ENCODE measurements at places on chromosomes 5 and 9. TPM values are rescaled to one million over a fixed set of nuclear protein-coding genes. Genes with fewer than 3 reads are reported as not detected.

- no peak for DNase-seq
Measured at GRCh38 chr5:88489364-88489763, 220.7 kb upstream of the TMEM161B start.

DNA sequence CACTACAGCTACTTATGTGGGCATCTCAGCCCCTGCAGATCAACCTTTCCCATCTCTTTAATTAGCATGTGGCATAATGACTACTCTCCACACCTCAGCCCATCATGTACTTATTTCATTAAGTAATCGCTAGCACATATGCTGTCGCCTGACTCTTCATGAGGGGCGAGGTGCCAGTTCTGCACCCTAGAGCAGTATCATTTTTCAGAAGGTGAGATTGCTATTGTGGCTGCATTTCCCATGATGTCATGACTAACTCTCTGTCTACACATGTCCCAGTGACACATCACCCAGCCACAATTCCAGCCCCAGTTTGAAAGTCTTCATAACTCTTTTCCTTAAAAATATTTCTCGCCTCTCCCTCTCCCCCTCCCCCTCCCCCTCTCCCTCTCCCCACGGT, 7.6 kb upstream of the F2RL1 start:
- DNase-seq = no peak

DNA sequence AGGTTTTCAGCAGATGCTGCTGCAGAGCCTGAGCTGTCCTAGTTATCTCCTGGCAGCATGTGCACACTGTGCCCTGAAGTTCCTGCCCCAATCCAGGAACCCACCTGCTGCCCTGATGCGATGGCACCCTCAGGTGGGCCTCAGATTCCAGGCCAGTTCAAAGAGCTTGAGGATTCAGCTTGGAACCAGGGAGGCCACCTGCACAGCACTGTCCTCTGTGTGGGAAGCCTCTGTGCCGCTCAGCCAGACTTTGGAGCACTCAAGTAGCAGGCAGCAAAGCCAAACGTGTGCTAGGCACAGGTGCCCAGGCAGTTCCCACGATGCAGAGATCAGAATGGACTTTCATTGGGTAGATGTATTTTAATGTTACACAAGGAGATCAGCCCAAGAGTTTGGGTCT, 132.8 kb upstream of the RAPGEF1 start:
- DNase-seq = no peak

The UGCG gene
- 699 TPM for total RNA-seq

GRCh38 chr5:81081461-81081835, 121.3 kb downstream of the RASGRF2 start:
- no peak for DNase-seq

DNA sequence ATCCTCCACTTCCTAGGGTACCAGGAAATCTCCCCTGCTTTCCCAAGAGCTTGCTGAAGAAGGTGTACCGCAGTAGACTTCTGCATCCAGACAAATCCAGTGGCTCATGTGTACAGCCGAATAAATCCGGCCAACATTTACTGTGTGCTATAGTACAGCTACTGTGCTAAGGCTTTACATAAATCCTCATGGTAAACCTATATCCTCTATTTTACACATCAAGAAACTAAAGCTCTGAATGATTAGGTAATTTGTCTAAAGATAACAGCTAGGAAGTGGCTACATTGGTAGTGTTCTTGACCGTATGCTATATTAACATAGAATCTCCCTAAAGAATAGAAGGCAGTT, 511 bp upstream of the WDR41 start:
- no peak for DNase-seq

GRCh38 chr5:159187719-159188118, 21.6 kb downstream of the RNF145 start:
- no peak for DNase-seq

DNA sequence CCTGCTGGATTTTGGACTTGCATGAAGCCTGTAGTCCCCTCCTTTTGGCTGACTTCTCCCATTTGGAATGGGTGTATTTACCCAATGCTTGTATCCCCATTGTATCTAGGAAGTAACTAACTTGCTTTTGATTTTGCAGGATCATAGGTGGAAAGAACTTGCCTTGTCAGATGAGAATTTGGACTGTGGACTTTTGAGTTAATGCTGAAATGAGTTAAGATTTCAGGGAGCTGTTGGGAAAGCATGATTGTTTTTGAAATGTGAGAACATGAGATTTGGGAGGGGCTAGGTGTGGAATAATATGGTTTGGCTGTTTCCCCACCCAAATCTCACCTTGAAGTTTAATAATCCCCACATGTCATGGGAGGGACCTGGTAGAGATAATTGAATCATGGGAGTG, 189.6 kb upstream of the CDKN2B start:
- no peak for DNase-seq

DNA sequence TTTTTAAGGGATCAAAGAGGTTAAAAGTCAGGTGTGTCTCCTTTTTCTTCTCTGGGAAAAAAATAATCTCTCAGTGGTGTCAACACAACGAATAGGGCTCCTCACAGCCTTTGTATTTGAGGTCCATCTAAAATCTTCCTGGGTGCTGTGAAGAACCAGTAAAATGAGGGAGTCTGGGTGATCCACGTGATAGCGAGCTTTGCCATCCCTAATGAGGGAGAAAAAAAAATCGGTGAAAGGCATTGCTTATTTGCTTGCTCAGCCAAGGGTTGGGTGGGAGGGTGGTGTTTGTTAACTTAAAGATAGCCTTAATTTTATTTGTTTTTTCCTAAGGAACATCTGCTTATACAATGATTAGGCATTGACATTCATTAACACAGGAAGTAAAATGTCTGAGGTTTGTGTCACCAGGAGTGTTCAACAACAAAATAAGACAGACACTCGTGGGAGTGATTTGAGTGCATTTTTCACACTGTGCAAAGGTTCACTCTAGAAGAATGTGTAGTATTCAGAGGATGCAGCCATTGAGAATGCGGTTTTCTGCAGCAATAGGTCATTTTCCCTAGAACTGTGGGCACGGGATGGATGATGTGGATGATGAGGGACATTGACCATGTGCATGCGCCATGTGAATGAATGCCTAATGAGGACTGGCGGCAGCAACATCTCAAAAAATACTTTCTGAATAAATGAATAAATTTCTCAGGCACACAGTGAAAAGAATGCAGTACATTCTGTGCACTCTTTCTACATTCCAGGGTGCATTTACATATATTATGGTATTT, 369.5 kb downstream of the NTRK2 start:
- DNase-seq = peak; percentile 38

DNA sequence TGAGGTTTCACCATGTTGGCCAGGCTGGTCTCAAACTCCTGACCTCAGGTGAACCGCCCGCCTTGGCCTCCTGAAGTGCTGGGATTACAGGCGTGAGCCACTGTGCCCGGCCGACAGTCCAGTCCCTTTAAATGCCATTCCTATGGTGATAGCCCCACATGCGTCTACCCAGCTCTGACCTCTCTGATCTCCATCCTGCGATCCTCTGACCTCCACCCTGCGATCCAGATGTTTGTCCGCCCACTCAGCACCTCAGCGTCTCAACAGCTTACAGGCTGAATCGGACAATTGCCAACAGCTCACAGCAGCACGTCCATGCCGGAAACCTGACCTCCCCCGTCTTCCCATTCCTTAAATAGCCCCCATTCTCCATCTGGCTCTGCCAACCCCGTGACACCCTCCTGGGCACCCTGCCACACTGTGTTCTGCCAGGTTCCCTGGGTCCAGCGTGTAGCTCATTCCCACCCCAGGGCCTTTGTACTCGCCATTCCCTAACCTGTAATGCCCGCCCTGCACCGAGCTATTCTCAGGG, 44.0 kb upstream of the RNU6ATAC start:
- DNase-seq = no peak

The PCDH12 gene
- total RNA-seq = 0.35 TPM

DNA sequence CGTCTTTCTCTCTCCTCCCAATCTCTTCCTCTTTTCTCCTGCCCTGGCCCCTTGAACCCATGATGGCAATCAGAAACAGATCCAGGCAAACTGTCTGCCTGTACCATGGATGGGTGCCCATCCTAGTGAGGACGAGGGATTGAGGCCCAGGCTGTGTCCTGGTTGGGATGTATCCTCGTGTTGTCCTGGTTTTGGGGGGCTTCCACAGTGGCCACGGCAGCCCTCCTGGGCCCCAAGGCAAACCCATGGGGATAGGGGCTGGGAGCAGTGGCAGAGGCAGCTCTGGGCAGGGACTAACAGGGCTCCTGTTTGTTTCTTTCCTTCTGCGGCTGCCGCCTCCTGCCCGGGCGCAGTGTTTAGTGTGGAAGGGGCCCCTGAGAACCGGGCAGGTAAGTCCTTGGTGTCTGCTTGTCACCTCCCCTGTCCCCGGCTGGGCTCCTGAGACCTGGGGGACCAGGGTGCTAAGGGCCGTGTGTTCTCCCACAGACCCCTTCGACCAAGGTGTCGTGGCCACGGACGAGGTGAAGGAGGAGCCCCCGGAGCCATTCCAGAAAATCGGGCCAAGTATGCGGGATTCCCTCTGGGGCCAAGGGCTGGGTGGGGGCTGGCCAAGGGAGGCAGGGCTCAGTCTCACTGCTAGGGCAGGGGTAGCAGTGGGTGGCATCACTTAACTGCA, 70.0 kb downstream of the AMBP start:
- DNase-seq = no peak

The CARTPT gene
- not detected for total RNA-seq

GRCh38 chr9:110579034-110579861, at the start of gene SVEP1:
Gene SVEP1 (minus strand): TSS chr9:110579741. CDS start chr9:110579543, 198 bp downstream.
- no peak for DNase-seq

GRCh38 chr5:34583167-34583566, 73.0 kb upstream of the RAI14 start:
- peak; percentile 32 for DNase-seq

The RANBP3L gene
- under 0.01 TPM for total RNA-seq

The DCANP1 gene
- total RNA-seq = not detected

GRCh38 chr9:34515959-34516358, 6.8 kb downstream of the ENHO start:
- no peak for DNase-seq

GRCh38 chr9:83403527-83404238, 134.5 kb downstream of the FRMD3 start:
- DNase-seq = peak; percentile 80

- DNase-seq = no peak
Measured at GRCh38 chr5:95825495-95825894, 3.0 kb upstream of the GLRX start.

GRCh38 chr5:111735583-111736270, 21.3 kb downstream of the NREP start:
- DNase-seq = peak; percentile 86

DNA sequence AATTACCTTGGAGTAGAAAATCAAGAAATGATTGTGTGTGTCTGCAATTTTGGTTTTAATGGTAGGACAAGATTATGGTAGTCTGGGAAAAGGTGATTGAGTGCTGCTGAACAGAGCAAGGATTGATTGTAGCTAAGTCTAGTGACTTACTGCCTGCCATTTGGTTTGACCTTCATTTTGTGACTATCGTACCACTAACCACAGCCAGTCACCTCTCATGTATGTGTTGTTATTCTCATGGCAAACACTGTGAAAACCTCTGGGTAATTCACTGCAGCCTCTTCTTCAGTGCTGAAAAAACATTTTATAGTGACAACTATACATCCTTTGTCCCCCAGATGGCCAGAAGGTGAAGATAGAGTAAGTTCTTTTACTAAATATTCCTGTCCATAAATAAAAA, 37.5 kb downstream of the CTNNA1 start:
- peak; percentile 37 for DNase-seq

The LCN6 gene
- total RNA-seq = not detected

DNA sequence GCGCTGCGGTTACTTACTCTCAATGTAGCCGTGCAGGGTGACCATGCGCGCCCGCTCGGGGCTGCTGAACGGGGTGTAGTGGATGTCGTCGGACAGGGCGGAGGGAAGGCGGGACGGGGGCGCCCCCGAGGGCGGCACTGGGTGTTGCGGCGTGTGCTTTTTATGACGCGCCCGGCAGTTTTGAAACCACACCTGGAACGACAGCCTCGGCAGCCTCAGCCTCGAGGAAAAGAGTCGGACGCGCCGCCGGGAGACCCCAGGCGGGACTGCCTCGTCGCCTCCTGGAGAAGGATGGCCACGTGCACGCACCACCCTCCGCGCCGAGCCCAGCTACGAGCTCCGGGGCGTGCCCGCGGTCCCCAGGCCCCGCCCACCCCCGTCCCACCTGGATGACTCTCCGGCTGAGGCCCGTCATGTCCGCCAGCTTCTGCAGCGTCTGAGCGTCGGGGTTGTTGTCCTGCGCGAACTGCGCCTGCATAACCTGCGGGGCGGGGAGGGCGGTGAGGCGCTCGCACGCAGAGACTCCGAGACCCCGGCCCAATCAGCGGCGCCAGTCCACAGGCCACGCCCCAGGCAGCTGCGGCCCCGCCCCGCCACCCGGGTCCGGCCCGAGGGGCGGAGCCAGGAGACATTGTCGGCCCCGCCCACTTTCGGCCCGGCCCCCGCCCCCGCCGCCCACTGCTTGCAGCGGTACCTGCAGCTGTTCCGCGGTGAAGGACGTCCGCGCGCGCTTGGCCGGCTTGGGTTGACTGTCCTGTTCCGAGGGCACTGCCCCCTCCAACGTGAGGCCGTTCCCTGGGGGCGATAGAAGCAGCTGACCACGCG, 15.0 kb downstream of the LHX6 start:
- no peak for DNase-seq

DNA sequence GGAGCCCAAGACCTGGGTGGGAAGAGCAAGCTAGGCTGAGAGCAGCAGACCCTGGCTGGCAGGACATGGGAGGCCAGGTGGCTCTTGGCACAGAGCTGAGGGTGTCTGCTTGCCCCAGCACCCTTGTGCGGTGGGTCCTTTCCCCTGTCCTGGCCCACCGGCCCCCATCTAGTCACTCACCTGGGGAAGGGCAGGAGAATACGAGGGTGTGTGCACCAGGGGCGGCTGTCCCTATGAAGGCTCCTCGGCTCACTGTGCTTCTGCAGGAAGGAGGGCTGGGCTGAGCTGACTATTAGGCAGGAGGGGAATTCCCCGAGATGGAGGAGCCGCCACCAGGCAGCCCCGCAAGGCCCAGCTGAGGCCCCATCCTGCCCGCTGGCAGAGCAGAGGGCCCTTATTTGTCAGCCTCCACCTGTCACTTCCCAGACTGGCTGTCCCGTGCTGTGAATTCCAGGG, 6.1 kb upstream of the TNIP1 start:
- DNase-seq = no peak

- DNase-seq = peak; percentile 33
Measured at GRCh38 chr5:5497152-5497788, 74.8 kb downstream of the ICE1 start.

DNA sequence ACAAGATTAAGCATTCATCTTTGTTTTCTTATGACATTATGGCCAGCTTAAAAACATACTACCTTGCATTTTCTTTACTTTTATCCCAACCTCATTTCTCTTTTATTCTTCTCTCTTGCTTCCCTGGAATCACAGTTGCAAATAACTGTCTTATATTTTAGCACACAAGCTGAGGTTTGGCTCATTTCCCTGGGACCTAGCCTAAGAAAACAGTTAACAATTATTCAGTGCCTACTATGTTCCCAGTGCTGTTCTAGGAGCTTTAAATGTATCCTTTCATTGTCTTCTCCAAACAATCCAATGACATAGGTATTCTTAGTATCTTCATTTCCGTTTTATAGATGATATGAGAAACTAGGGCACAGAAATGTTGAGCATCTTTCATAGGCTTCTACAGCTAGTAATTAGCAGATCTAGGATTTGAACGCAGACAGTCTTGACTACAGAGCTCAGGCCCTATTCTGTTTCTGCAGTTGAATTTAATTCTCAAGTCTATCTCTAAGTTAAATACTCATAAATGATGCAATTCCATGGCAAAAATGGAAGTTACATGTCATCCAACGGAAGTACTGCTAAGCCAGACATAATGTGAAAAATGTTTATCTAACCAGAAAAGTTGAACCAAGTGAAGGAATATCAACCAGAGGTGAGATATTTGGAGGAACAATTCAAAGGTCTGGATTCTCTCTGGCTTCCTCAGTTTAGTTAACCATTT, 52.3 kb upstream of the MTAP start:
- DNase-seq = peak; percentile 21

The MYO10 gene
- total RNA-seq = 79.5 TPM

GRCh38 chr5:103216137-103216536, 42.4 kb upstream of the MACIR start:
- DNase-seq = peak; percentile 39

The ACTBL2 gene
- 5.6 TPM for total RNA-seq

Data from renal cortical epithelial cell (primary cell).